Stimulated activated CD8-positive, alpha-beta memory T cell treated with anti-CD3 and anti-CD28 coated beads, Interleukin-4, amount 100 ng/mL, for 24 hours (primary cell): ENCODE measurements at places on chromosomes 16 and 17.
A peak's percentile ranks its signal among the peaks of the same experiment; 100 is the strongest.

GRCh38 chr17:2250140-2251095 lies 53.2 kb downstream of the SMG6 start:
- DNase-seq, result peak; percentile 23

DNA sequence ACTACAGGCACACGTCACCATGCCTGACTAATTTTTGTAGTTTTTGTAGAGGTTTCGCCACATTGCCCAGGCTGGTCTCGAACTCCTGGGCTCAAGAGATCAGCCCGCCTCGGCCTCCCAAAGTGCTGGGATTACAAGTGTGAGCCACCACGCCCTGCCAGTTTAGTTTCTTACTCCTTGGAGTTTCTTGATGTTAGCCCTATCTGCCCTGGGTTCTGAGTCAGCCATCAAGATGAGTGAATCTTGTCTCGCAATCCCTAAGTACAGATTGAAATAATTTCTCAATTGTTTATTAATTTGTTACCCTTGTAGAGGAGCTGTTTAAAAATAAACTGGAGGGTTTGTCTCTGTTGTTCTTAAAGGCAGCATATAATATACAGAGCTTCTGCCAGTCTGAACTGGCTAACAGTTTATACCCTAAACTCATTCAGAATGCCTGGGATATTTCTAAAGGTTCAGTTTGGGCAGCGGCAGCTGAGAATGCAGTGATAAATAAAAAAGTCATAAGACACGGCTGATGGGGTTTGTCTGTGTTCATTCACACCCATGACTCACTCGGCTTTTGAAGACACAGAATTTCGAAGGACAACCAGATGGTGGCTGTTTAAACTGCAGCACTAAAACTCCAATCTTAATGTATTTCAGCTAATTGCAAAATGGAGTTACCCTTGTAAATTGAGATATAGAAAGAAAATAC lies 39.6 kb downstream of the GPRC5B start:
- no peak for DNase-seq

DNA sequence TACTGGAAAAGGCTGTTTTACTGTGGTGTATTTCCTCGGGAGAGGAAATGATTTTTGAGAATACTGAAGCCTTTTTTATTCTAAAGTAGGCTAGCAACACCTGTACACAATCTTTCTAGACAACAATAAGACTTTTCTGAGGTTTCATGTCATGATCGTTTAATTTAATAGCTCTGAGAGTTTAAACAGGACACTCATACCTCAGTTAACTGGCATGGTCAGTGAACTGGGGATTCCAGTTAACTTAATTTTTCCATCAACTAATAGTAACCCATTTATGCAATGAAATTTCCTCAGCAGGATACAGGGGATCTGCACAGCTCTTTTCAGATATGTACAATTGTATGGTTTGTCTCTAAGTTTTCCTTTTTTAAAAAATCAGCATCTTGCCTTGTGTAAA lies 262.6 kb downstream of the NTN1 start:
- DNase-seq, result no peak

GRCh38 chr17:44914148-44914547 lies 1.2 kb downstream of the GFAP start:
- no peak for DNase-seq

- DNase-seq, result no peak
These were observed 3.9 kb downstream of the ANKRD13B start for GRCh38 chr17:29596811-29597210.

DNA sequence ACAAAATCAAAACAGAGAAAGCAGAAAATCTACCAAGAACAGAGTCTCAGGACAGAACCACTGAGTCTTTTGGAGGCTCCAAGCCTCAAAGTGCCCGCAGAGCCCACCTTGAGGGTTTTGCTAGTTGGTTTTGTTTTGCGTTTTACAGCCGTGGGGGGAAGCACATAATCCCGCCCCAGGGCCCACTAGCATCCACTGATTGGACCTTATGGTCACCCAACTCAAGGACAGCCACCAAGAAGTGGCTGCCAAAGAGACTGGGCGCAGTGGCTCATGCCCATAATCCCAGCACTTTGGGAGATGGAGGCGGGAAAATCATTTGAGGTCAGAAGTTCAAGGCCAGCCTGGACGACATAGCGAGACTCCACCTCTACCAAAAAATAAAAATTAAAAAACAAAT lies 9.9 kb downstream of the ALOX15B start:
- no peak for DNase-seq

DNA sequence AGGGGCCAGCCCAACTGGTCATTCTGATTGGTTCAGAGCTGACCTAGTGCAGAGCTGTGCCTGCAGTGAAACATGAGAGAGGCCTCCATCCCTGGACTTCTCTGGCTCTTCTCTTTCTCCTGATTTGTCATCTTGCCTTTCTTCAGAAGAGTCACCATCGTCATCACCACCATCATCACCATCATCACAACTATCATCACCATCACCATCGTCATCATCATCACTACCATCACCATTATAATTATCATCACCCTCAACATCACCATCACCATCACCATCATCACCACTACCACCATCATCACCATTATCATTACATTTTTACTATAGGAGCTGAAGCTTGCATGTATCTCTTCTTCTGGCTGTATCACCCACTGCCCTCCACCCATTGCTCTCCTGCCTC lies 94.5 kb upstream of the FAM20A start:
- no peak for DNase-seq

GRCh38 chr17:50967795-50968194 lies 101.6 kb upstream of the TOB1 start:
- DNase-seq, result no peak

DNA sequence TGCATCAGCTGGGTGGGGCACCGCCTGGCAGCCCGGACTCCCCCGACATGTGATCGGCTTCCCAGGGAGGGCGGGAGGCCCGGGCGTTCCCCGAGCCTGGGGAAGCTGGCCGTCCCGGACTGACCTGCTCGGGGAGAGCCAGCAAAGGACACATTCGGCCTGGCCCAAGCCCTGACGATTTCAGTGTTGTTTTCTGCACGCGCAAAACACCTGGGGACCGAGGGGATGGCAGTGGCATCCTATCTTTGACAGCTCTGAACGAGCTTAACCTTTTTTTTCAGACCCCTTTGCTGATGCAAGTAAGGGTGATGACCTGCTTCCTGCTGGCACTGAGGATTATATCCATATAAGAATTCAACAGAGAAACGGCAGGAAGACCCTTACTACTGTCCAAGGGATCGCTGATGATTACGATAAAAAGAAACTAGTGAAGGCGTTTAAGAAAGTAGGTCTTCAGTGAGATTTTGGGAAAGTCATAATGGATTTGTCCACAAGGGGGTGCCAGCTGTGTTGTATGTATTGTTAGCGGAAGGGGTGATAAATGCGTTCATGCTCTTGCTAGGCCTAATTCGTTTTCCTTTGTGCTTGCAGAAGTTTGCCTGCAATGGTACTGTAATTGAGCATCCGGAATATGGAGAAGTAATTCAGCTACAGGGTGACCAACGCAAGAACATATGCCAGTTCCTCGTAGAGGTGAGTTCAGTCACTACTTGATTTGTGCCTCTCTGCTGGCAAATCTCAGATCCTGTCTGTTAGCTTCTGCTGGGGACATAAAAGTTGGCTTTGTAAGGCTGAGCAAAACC lies 1.0 kb downstream of the EIF1 start:
- no peak for DNase-seq

DNA sequence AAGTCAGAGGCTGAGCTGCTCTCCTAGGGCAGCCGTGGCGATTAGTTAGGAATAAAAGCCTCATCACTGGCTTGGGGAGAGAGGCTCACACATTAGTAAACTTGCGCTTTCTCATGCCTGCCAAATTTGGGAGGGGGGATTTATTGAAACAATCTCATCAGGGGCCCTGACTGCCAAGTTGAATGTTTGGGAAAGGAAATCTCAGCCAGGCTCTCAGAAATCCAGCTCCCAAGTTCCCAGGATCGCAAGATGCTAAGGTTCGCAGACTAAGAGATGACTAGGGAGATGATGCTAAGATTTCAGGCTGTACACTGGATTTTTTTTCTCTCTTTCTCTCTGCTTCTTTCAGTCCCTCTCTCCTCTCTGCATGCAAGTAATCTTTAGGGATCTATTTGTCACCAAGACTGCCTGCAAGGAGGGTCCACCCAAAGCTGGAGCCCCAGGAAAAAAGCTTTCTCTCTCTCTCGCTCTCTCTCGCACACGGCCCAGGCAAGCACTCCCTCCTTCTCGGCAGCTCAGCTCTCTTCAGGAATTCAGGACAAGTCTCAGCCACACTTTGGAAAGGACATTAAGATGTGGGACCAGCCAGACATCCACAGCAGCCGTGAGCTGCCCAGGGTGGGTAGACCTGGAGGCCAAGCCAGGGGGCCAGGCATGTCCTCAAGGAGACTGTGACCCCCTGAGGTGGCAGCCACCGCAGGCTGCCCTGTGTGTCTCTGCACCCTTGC lies 1.4 kb downstream of the GPR139 start:
- DNase-seq, result no peak

- DNase-seq, result no peak
These were observed 57.7 kb upstream of the BCAR1 start for GRCh38 chr16:75309156-75309555.
